ENCODE measurements at places on chromosomes 4 and X.
A peak's percentile ranks its signal among the peaks of the same experiment; 100 is the strongest.

DNA sequence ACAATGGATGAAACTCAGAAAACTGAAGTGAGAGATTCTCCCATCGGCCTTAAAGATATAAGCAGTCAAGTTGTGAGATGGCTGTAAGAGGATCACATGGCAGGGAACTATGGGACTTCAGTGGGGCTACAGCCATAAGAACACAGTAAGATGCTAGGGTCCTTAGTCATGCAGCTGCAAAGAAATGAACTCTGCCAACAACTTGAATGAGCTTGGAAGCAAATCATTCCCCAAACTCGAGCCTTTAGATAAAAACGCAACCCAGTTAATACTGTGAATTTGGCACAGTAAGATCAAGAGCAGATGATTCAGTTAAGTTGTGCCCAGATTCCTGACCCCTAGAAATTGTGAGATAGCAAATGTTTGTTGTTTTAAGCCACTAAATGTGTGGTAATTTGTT lies 117.3 kb downstream of the FAM13A start:
- no peak for DNase-seq

DNA sequence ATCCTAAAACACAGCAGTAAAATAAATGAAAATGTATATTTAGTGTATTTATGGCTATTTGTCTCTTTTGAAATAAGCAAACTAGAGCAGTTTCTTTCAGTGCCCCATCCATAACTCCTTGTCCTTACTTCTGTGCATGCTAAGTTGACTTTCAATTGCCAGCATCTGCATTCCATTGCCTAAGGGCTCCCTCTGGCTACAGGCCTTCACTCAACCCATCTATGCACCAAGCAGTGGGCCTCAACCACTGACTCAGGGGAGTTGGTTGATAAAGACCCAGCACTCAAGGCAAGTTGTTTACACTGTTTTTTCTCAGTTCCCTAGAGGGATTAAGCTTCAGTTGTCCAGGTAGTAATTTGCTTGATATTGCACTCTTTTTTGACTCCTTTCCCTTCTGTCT lies 265.7 kb downstream of the IQCM start:
- no peak for DNase-seq

GRCh38 chr4:92646826-92647225 lies 343.1 kb downstream of the GRID2 start:
- no peak for DNase-seq

- DNase-seq = no peak
Measured at GRCh38 chr4:98778206-98778605, 119.8 kb upstream of the TSPAN5 start.

DNA sequence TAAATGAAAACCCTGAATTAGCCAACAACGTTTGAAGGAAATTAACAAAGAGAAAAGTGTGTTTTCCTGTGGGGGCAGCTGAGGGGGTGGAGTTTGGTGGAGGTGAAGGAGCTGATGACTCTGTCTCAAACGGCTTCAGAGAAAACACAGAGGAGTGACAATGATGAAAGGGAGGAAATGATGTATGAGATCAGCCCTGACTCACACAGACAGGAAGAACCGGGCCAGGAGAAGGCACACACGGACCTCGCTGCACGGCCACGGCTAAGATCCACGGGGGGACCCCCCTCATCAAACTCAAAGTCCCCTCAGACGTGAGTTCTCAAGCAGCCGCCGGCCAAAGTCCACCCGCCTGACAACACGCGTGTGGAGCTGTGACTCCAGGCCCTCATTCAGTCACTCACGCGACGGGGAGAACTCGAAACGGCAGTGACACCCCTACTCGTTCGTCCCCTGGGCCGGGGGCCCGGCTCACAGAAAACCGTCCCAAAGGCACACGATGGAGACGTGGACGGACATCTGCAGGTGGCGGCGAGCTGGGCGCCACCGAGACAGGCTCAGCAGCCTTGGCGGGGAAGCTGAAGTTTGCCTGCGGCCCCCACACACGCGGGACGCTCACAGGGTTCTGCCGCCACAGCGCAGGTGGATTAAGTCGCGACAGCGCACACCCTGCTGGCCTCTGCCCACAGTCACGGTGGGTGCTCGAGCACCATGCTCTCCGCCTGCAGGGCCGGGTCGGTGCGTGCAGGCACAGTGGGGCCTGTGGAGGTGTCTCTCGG lies 28.8 kb downstream of the PPP2R3B start:
- peak; percentile 17 for DNase-seq

DNA sequence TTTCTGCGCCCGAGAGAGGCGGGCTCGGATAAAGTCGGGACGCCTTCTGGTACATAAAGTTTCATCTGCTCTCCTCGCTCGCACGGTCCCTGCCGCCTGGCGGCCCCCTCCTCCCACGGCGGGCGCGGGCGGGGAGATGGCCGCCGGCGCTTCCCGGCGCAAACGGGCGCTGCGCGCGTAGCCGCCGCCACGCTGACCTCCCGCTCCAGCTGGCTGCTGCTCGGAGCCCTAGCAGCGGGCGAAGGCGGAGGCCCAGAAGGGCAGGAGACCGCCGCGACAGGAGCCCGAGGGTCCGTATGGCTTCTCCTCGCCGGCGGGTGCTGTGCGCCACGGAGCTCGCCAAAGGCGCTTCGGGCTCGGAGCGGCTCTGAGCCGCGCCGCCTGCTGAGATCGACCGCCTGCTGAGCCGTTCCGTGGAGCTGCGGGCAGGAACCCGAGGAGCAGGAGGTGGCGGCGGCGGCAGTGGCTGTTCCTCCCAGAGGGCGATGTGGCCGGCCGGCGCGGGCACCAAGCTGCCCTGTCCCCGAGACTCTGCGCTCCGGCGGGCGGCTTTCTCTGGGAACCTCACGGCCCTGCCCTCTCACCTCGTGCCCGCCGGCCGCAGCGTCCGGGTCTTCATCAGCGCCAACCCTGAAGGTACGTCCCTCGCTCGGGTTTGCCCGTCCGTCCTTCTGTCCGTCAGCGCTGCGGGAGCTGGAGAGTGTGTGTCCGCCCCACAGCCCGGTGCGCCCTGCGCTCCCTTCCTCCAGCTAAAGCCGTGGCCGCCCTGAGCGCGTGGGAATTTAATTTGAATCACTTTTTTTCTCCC lies at the start of gene NWD2:
TSS of gene NWD2 (plus strand) at position 161 of the 808 bp plus-strand sequence. CDS start at position 486, 325 bp downstream.
- no peak for DNase-seq

- no peak for DNase-seq
Measured at GRCh38 chr4:108991551-108992328, 228.9 kb upstream of the ETNPPL start.

GRCh38 chr4:96352051-96352517 lies 512.2 kb downstream of the PDHA2 start:
- DNase-seq = no peak

DNA sequence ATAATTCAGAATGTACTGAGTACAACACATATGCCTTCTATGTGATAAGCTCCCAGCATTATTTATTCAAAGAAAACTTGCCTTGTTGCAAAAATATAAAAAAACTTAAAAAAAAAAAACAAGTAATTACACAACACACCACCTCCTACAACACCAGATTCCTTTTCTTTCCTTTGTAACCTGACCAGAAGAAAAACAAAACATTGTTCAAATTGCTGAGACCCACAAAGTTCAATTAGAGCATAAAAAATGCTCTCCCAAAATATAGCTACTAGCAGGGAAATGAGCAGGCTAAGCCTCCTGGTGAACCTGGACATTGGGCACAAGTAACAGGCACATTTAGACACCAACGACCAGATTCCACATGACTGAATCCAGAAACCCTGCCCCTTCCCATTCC lies 38.3 kb downstream of the MECP2 start:
- DNase-seq = no peak

All from stimulated activated CD8-positive, alpha-beta memory T cell treated with anti-CD3 and anti-CD28 coated beads, Interleukin-15, amount 100 ng/mL, for 48 hours (primary cell).